ENCODE measurements at places on chromosomes 2 and 18.

GRCh38 chr2:206328974-206329373 is 54.5 kb downstream of the ZDBF2 start:
- DNase-seq, result no peak

DNA sequence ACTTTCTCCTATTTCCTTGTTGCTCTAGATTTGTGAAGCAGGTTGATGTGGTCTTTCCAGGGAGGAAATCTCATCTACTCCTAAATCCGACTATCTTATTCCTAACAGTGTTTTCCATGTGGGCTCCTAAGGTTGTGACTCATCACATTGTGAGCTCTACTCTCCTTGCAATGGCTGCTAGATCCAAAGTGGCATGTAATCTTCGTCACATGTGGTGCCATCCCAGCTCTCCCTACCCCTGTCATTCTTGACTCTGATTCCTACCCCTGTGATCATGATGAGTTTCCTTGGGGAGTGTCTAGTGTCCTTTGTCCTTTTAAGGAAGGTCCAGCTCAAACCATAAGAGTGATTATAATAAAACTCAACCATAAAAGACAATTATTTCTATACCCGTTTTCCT is 47.3 kb upstream of the GULP1 start:
- no peak for DNase-seq

DNA sequence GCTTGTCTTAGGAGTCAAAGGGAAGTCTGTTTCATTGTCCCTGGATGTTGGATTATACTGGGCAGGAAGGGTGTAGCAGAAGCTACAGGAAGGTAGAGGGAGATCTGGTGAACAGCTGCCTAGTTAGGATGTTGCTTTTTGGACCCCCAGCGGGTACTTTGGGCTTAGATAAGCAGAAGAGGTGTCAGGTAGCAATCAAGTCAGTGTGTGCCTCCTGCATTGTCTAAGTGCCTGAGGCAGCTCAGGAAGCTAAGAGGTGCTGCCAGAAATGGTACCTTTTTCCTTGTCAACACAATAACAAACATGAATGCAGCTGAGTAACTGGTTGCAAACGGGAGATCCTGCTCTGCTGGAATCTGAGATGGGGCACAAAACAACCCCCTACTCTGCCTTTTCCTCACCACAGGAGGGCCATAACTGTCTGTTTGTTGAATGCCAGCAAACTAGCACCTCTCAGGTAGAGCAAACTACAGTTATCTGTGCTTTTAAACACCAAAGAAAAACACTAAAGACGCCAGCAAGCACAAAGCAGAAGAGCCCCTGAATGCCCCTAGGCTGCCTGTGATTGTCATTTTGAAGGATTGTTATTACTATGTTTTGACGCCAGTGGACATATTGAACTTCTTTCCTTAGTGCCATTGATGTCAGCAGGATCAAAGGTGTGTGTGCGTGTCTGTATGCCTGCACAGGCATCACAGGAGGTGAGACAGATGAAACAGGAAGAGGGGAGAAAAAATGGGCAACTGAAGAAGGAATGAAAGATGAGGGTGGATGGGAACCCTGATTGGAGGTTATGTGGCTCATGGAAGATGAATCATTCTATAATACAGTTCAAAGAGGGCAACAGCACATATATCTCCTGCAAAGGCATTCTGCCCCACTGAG is 151.4 kb downstream of the ETAA1 start:
- no peak for DNase-seq

- no peak for DNase-seq
These were observed 512.1 kb upstream of the LRATD1 start for GRCh38 chr2:14120376-14120775.

- DNase-seq, result no peak
These were observed 270.3 kb downstream of the ATAD2B start for GRCh38 chr2:23656597-23656973.

DNA sequence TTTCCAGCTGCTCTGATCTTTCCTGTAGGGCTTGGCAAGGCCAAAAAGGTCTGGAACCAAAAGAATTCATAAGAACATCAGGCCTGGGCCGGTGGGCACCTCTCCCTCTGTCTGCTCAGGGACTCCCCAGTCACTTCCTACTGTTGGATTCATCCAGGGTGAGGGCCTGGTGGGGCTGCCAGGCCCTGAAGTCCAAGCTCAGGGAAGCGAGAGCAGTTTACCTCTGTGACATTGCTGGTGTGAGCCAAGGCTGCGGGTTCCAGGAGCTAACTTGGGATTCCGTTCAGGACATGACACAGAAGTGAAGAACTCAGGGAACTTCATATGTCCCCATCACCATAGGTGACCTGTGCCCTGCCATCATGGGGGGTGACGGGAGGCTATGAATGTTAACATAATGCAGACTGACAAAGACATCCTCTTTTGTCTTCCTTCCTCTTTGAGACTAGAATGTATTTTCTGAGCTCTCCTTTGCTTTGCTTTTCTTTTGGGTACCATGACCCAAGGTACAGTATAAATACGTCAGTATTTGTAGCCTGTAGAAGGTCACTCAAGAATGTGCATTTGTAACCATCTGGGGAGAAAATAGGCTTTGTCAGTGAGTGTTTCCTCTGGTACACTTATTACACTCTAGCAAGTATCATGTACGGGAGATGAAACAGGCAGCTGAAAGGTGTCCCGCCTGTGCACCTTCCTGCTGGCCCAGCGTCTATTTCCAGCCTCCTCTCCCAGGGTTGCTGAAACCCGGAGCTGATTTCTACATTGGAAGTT is 130.5 kb upstream of the SLC1A4 start:
- no peak for DNase-seq

DNA sequence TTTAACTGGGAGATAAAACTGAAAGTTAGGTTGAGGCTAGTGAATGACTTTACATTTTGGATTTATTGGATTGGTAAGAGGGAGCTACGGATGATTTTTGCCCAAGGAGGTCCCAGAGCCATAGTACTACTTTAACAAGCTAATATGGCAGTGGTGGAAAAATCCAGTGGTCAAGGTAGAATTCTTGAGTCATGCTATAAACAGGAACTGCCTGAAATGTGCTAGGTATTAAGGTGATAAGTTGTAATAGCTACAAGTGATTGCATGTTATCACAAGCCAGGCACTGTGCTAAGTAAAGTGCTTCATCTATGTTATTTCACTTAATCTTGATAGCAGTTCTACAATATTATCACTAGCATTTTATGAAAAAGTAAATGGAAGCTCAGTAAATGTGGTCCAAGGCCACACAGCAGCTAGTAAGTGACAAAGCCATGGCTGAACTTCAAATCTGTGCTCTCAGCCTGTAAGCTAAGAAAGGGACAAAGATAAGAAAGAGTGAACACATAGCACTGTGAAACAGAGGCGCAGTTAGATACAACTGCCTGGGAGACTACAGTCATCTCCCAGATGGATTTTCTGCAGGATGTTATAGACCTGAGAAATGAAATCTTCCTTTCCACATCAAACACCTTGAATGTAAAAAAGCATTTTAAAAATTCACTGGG is 469.6 kb downstream of the TGIF1 start:
- no peak for DNase-seq

- DNase-seq, result no peak
These were observed 112.9 kb downstream of the AFF3 start for GRCh38 chr2:100029460-100029859.

DNA sequence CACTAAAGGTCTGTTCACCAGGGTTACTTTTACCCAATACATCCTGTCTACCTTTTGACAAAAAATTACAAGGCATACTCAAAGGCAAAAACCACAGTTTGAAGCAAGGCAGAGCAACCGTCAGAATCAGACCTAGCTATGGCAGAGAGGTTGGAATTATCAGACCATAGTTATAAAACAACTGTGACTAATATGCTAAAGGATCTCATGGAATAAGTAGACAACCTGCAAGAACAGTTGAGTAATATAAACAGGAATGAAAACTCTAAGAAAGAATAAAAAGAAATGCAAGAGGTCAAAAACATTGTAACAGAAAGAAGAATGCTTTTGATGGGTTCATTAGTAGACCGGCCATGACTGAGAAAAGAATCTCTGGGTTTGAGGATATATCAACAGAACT is 318.8 kb upstream of the KCNH7 start:
- no peak for DNase-seq

GRCh38 chr2:108982259-108982679 is 6.8 kb downstream of the EDAR start:
- no peak for DNase-seq

GRCh38 chr18:75875559-75875958 is 448.1 kb upstream of the SMIM21 start:
- no peak for DNase-seq

DNA sequence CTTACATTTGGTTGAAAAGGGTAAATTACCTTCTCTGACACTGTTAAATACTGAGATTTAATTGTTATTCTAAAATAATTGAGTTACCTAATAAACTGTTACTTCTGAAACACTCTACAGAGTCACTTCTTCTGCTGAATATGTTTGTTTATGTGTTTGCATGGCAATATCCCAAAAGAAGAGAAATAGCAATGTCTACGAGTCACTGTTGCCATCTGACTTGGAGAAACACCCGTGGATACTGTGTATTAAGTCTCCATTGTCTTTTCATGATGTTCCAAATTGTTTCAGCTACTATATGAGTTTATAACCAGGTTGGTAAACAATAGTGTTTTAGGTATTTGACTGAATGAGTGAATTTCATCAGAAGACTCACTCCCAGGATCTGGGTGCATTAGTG is 754.2 kb upstream of the ID2 start:
- no peak for DNase-seq

GRCh38 chr2:113135317-113135716 is 7.9 kb downstream of the IL1RN start:
- DNase-seq, result no peak

- no peak for DNase-seq
These were observed 1367.2 kb upstream of the CELF4 start for GRCh38 chr18:38932752-38933151.

DNA sequence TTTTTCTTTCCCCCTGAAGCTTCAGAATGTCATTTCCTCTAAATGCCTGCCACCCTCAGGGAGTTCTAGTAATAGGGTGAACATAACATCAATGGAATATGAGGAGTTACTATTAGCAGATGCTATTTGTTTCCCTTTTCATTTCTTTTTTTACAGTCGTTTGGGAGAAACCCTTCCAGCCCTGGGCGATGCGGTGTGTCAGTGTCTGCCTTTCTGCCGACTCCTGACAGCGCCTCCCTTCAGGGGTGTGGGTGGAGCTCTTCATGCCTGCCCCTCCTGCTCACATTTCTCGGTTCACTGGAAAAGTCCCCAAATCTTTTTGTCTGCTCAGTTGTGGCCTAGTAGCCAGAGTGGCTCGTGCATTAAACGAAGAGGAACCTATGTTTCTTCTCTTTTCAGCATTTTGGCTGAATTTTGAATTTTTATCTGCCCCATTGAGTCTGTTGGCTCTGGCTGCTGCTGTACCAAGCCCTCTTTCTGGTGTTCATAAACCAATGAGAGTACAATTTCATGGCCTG is 72.3 kb downstream of the FMNL2 start:
- DNase-seq, result no peak

GRCh38 chr2:115199966-115200365 is 757.5 kb downstream of the DPP10 start:
- DNase-seq, result no peak

GRCh38 chr18:76589316-76589715 is 94.3 kb upstream of the ZNF516 start:
- no peak for DNase-seq

DNA sequence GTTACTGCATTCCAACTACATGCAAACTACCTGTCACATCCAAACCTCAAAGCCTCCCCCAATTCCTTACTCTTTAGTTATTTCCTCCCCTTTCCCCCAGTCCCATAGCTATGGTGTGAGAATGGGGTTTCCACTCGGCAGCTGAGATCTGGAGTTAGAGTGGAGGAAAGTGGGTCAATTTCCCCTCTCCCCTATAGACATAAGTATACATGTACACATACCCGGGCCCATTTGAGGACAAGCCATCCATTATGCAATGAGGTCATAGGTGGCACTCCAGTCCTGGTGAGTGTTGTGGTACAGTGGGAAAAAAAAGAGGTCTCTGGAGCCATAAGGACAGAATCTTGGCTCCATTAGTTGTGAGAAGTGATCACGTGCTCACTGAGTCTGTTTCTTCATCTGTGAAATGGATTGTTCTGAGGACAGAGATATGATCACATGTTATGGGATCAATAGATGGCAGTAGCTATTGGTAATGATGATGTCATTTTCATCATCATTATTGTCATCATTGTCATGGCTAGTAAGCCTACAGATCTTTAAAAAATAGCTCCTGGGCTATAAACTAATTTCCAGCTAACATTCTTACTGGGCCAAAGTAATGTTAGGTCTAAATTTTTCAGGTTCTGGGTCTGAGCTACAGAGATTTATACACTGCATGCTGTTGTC is 119.0 kb downstream of the BCL2L11 start:
- DNase-seq, result no peak

DNA sequence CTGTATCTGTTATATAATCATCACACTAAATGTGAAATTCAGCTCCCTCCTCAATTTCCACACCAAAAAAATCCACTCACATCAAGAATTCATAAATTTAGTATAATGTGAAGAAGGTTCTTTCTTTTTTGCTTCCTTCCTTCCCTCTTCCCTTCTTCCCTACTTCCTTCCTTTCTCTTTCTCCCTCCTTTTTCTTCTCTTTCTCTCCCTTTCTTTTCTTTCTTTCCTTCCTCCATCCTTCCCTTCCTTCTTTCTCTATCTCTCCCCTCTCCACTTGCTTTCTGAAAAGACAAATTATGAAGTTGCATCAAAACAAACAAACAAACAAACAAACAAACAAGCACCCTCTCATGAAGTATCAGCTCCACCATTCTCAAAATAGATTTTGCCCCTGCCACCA is 290.0 kb downstream of the PDE11A start:
- DNase-seq, result no peak

DNA sequence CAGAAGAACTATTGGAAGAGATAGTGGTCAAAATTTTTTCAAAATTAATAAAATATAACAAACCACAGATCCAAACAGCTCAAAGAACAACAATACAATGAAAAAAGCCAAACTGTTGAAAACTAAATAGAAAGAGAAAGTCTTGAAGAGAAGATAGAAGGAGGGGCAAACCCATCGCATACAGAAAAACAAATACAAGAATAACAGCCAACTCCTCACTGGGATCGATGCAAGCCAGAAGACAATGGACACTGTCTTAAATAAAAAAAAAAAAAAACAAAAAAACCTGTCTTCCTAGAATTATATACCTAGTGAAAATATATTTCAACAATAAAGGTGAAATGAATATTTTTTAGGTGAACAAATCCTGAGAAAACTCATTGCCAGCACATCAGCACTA is 34.1 kb upstream of the ARHGAP25 start:
- no peak for DNase-seq

Data from T-helper 9 cell (primary cell).